ENCODE measurements at places on chromosomes 2 and 18.

DNA sequence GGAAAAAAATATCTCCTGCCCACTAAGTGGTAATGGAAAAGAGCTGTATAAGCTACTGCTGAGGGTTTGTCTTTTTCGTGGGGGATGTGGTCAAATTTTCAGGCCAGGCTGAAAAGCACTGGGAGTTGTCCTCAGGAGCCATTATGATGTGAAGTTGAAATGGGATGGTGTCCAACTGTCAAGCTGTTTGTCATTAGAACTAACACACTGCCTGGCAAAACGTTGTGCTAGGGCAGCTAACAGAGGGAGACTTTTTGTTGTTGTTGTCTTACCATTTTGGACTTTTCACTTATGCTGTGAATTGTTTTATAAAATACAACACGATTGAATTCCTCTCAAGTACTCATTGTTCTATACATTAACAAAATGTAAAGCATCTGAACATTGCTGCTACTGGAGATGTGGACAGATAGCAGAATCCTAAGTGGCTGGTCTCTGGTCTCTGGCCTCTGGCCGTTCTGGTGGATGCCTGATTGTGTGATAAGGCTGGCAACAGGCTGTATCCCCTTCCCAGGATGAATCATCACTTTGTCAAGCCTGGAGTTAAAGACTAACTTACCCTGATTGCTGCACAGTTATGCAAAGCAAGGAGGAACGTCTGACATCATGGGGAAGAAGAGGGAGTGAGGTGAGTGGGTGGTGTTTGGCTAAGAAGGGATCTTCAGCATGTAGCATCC is 2.3 kb downstream of the MYO1B start:
- no peak for DNase-seq

GRCh38 chr2:168239281-168239680 is 8.1 kb downstream of the STK39 start:
- no peak for DNase-seq

DNA sequence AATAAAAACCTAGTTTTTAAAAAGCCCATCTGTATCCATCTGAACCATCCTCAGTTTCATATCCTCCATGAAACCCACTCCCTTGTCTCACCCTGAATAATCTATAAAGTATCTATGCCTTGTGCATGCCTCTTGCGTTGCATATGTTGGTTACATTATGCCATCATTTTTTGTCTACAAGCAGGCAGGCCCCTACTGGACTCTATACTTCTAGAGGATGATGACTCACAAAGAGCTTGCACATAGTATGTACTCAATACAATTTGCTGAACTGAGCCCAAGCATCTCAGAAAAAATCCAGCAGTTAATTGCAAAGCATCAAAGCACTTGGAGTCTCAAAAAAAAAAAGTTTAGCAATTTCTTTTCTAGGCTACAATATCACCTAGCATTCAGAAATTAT is 95.6 kb downstream of the DYM start:
- DNase-seq, result no peak

- no peak for DNase-seq
These were observed 61.5 kb upstream of the CYP20A1 start for GRCh38 chr2:203177361-203177760.

GRCh38 chr18:70464343-70465114 is 175.7 kb downstream of the SOCS6 start:
- DNase-seq, result no peak

GRCh38 chr18:4455113-4455811 is at the start of gene DLGAP1:
DLGAP1 (minus strand) TSS chr18:4455307.
- DNase-seq, result no peak

- DNase-seq, result no peak
These were observed 744.9 kb downstream of the ERBB4 start for GRCh38 chr2:211793690-211794089.

- no peak for DNase-seq
These were observed 130.2 kb downstream of the SMAD2 start for GRCh38 chr18:47800248-47800647.

GRCh38 chr2:179891237-179891636 is 29.8 kb upstream of the ZNF385B start:
- DNase-seq, result no peak

GRCh38 chr2:8380026-8380425 is 301.8 kb upstream of the ID2 start:
- DNase-seq, result no peak

GRCh38 chr2:230996661-230997060 is 740 bp downstream of the SPATA3 start:
- no peak for DNase-seq

DNA sequence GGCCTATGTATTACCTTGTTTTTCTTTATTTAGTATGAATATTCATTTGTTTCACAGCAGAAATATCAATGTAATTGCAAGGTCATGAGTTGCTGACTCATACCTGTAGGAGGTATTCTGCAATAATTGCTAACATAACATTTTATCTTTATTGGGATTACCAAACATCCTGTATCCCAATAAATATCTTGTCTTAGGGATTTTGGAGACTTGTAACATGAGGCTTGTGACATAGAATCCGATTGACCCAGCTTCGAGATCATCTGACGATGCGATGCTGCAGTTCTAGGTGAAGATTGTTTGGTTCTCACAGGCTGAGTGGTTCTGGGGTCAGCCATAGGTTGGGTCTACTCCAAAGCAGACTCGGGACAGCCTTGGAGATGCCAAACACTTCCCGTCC is 133.4 kb upstream of the RND3 start:
- no peak for DNase-seq

DNA sequence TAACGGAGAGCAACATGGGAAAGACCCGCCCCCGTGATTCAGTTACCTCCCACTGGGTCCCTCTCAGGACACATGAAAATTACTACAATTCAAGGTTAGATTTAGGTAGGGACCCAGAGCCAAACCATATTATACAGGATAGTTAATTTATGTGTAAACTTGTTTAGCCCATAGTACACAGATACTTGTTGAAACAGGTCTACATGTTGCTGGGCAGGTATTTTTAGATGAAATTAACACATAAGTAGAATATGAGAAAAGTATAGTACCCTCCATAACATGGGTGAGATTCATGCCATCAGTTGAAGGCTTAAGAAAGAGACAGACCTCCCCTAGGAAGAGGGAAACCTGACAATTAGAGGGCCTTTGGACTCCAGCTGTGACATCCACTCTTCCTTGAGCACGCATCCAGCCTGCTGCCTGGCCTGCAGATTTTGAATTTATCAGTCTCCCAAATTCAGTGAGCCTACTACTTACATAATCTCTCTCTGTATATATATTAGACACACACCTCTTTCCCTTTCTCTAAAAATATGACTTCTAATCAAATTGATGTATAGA is 463.5 kb upstream of the NETO1 start:
- no peak for DNase-seq
